ENCODE measurements at places on chromosomes 16 and 17.
A peak's percentile ranks its signal among the peaks of the same experiment; 100 is the strongest.

GRCh38 chr16:11495066-11495407 lies 91.7 kb downstream of the LITAF start:
- DNase-seq, result no peak

- DNase-seq, result no peak
These were observed 81.0 kb upstream of the TBX2 start for GRCh38 chr17:61318684-61319098.

DNA sequence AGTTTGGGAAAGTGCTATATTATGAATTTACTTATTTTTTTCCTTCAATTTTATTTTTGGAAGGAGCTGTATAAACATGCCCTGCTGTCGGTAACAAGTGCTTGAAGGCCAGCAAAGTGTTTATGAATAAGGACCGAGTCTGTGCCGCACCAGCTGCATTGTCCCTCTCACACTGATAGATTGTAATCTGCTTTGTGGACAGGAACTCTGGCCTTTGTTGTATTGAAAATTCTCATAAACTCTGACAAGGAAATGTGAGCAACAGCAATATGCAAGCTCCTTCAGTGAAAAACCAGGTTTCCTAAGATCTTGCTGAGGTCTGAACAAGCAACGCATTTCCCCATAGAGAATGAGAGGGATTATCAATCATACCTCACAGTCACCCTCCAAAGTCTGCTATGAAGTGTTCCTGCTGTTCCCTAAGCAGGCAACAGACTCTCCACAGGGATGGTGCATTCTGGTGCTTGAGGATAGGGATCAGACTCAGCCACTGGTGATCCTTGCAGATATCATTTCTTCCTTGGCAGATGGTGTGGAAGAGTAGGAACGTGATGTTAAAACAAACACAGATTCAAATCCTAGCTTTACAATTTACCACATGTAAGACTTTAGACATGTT lies 109.6 kb downstream of the KCNJ2 start:
- DNase-seq, result no peak

DNA sequence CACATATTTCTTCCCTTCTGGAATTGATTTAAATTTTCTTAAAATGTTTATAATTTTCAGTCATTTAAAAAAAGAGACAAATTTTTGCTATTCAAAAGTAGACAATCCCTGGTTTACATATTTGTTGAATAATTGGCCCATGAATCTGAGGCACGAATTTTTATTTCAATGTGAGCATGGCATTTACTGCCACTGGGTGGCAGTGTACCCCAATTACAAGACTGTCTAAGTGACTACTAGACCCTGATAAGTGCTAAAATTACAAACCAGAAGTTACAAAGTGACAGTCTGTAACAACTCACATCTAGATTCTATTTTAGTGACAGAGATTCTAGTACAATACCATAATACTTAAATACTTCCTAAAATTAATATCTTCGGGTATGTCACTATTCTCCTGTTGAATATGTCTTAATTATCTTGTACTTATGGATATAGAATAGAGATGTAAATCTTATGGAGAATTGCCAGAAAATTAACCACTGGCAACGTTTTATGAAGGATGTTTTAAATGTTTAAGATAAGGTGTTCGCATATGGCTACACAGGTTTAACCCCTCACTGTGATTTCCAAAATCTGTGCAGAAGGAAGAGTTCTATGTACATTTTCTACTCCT lies 235.8 kb downstream of the MAP2K4 start:
- DNase-seq, result no peak

- no peak for DNase-seq
These were observed 47.8 kb upstream of the BCO1 start for GRCh38 chr16:81190667-81191066.

DNA sequence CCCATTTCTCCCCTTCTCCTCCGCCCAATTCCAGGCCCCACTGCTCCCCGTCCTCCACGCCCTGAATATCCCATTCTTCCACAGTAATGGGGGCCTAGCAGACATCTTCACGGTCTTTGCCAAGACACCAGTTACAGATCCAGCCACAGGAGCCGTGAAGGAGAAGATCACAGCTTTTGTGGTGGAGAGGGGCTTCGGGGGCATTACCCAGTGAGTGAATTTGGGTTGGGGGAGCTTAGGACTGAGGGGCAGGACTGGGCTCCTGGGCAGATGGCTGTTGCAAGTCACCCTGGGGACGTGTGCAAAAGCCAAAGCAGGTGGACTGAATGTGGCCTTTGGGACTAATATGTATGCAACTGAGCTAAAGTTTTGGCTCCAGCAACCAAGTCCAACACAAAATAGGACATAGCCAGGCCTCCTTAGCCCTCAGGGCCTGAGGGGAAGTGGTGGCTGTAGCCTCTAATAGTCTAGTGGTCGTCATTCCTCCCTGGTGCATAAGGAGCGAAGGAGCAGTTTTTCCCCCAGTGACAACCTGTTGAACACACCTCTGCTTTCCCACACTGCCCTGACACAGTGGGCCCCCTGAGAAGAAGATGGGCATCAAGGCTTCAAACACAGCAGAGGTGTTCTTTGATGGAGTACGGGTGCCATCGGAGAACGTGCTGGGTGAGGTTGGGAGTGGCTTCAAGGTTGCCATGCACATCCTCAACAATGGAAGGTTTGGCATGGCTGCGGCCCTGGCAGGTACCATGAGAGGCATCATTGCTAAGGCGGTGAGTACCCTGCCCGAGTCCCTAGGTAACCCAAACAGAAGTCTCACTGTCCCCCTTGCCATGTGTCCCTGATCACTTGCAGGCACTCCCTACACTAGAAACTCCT lies 2.6 kb downstream of the ACADVL start:
- DNase-seq, result no peak

DNA sequence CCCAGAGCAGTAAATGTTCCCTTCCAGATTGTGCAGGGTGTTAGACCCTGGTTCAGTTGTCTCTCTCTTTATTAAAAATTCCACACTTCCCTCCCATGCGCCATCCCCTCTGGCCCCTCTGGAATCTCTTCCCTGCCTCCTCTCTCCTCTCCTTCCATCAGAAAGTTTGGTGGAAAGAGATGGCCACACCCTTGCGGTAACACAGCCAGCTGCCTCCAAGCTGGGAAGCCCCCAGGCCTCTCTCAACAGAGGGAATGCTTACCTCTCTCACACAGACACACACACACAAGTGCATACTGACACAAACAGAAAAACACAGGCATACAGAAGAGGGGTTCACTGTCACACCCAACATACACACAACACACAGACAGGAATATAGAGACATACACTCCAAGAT lies 220.5 kb downstream of the C16orf78 start:
- DNase-seq, result no peak

GRCh38 chr17:38325221-38325851 lies 18.4 kb downstream of the GPR179 start:
- DNase-seq, result no peak

- DNase-seq, result no peak
These were observed 4.5 kb downstream of the RMI2 start for GRCh38 chr16:11349599-11350276.

- DNase-seq, result no peak
These were observed 31.3 kb upstream of the TNS4 start for GRCh38 chr17:40532520-40533253.

DNA sequence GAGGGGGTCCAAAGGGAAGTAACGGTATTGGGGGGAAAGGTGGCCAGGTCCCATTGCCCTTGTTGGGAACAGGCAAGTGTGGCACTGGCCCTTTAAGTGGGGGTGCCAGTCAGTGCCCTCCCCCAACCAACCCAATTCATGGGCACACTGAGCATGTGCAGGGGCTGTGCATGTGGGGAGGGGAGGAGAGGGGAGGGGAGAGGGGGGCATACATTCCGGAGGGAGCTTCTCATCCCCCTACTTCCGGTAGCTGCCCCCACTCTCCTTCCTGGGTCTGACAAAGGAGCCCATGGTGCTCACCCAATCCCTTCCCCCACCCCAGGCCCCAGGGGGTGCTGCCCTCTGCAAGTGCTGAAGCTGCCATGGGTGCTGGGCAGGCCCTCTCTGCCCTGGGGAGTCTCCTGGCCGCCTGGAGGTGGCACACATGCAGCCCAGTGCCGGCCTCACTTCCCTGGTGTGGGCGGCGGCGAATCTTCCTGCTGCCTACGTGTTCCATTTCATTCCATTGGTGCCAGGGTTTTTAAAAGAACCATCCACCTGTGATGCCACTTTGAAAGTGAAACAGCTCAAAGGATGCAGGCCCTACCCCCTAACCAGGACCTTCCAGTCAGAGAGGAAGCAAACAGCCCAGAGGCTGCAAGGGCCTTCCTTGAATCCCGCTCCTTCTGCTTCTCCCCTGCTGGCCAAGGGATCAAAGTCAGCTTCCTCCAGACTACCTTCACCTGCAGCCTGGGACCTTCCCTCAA lies 11.0 kb downstream of the HEXIM2 start:
- peak; percentile 19 for DNase-seq

DNA sequence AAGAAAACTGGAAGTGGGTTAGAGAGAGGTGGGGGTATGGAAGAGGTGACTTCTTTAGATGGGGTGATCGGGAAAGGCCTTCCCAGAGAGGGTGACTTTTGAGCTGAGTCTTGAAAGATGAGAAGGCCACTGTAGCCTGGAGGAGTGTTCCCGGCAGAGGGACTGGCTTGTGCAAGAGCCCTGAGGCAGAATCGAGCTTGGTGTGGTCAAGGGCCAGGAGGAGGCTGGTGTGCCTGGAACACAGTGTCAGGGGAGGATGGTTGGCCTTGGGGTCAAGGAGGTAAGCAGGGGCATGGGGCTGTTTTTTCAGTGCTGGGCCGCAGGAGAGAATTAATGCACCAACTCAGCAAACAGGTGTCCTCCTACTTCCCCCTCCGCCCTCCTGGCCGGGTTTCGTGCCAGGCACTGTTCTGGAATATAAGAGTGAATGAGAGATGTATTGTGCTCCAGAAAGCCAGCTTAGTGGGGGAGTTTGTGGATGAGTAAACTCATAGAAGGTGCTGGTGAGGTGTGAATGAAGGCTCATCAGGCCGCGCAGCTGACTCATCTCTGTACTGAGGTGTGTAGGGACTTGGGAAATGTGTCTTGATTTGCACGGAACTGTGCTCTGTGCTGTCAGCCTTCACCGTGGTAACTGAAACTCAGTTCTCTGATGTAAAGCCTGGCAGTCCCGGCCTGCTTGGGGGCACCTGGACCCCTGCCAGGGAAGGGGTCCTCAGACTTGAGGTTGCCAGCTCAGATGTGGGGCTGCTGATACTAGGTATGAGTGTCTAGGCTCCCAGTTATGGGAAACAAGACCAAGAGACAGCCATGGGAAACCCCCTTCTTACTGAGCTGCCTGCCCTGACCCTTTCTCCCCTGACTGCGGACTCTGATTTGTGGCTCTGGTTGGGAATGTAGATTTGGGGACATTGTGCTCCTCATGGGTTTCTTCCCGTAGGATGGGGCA lies 15.3 kb downstream of the KSR1 start:
- peak; percentile 85 for DNase-seq

- no peak for DNase-seq
These were observed 14.0 kb upstream of the BAIAP2 start for GRCh38 chr17:81020767-81021497.

GRCh38 chr16:15749985-15750384 lies 99.9 kb downstream of the NDE1 start:
- DNase-seq, result no peak

- no peak for DNase-seq
These were observed 13.8 kb upstream of the SP6 start for GRCh38 chr17:47864791-47865216.

DNA sequence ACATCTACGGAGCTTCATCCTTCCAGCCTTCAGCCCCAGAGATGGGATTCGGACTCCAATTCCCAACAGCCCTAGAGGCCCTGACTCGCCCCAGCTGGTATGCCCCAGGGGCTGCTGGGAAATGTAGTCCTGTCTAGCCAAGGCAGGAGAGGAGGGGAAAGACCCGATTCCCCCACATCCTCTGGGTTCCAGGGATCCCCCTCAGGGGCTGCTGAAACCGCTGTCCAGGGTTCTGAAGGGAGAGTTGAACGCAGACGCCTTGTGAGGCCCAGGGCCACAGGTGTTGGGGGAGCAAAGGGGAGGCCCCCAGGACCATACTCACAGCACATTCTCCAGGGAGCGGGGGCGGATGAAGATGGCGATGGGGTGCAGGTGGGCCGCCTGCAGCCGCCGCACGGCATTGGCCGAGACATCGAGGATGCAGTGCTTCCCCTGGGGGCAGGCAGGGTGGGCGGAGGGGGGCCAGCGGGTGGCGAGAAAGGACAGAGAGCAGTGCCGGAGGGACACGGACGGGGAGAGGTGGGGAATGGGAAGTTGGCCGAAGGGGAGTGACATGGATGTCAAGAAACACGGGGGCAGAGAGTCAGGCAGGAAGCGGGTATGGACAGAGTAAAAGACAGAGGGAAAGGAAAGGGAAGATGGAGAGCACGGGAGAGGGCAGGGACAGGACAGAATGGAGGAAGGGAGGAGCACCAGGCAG lies 12.6 kb upstream of the ASGR1 start:
- no peak for DNase-seq

DNA sequence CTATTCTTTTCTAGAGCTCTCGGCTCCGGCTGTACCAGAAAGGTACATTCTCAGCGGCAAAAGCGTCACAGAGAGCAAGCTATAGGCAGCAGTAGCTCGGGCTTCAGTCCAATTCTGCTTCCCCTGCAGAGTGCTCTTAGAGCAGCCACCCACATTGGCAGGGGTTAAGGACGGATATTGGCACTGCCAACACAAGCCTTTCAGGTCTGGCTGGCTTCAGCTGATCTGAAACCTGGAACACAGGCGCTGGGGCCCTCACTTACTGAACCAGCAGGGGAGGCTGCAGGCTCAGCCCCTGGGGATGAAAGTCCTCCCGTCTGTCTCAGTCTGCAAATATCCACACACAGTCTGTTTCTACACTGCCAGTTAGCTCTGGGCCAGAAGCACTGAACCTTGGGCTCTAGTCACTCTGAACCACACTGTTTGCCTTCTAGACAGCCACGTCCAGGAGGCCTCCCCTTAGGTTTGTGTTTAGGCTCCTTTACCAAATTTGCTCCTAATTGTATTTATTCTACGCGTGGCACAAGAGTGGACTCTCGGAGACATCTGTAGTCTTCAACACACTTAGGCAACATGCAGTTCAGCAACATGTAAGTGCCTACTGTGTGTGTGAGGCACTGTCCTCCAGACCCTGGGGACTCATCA lies 40.1 kb downstream of the HIC1 start:
- no peak for DNase-seq

GRCh38 chr17:2853283-2854142 lies 57.3 kb downstream of the RAP1GAP2 start:
- DNase-seq, result no peak

DNA sequence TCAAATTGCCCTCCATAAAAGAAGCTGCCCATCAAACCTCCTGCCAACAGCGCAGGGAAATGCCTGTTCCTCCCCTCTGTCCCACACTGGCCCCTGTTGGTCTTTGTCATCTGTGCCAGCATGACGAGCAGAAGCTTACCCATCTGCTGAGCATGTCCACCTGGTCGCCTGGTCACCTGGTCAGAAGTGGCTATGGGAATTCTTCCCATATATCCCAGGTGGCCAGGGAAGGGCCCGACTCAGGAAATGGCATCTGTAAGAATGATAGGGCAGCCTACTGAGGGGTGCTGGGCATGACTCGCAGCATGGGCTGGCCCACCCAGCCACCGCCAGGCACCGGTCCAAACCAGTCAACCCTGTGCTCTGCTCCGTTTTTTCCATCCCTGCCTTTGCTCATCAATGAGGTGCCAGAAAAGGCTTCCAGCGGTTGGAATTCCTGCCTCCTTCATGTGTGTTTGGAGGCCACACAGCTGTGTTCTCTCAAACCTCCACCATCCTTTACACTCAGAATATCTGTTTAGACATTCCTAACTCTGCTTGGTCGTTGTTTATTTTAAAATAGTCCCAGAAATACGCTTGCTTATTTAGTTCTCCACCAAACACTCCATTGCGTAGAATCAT lies 145.2 kb downstream of the CLEC16A start:
- no peak for DNase-seq

GRCh38 chr16:57422026-57422944 lies 17.7 kb downstream of the CCL17 start:
- DNase-seq, result no peak

- DNase-seq, result no peak
These were observed 5.5 kb downstream of the OR1F1 start for GRCh38 chr16:3193221-3194212.
